ENCODE measurements at places on chromosomes 12 and 14. TPM values are rescaled to one million over a fixed set of nuclear protein-coding genes. Genes with fewer than 3 reads are reported as not detected.

DNA sequence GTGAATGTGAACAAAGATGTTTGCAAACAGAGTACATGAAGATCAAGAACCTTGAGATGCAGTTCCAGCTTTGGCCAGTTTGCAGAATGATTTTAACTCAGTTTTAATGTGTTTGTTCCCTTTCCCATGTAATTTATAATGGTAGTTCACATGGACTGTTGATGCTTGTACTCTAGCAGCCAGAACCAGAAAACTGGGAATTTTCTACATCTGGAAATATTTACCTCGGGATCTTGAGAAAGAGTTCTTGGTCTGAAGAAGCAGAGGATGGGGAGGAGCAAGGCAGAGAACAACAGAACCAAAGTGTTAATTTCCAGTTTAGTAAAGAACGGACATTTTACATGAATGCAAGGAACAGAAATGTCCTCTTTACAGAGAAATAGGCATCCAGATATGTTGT lies 37.0 kb upstream of the PMCH start:
- no peak overlapping the region for H3K4me3 ChIP-seq
- no peak overlapping the region for H3K27ac ChIP-seq
- DNase-seq = no peak
- no peaks in the 10 kb centered on the region for H3K36me3 ChIP-seq
- H3K4me1 ChIP-seq = no peaks in the 10 kb centered on the region

AMDHD1 gene
- 4.0 TPM for total RNA-seq

DNA sequence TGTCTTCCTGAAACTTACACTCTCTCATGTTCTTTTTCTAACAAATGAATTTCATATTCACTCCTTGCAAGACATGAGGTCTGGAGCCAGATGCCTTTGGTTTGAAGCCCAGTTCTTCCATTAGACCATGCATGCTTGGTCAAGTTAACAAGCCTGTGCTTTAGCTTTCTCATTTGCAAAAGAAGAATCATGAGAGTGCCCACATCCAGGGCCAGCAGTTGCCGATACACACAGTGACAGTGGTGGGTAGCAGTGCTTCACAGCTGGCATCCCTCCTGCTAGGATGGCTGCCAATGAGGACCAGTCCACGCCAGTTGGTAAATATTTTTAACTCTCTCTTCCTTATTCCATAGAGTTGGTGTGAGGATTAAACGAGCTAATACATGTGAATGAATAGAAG lies 163.1 kb downstream of the PHLDA1 start:
- H3K4me1 ChIP-seq = no peaks in the 10 kb centered on the region
- H3K27ac ChIP-seq = no peak overlapping the region
- DNase-seq = no peak
- no peak overlapping the region for H3K4me3 ChIP-seq
- no peaks in the 10 kb centered on the region for H3K27me3 ChIP-seq

SERPINA6 gene
- not detected for total RNA-seq

- no peaks in the 10 kb centered on the region for H3K27me3 ChIP-seq
- H3K36me3 ChIP-seq = no peaks in the 10 kb centered on the region
- H3K27ac ChIP-seq = no peak overlapping the region
- H3K4me3 ChIP-seq = no peak overlapping the region
These were observed 121.5 kb downstream of the ASCL4 start for GRCh38 chr12:107895966-107896365.

DNA sequence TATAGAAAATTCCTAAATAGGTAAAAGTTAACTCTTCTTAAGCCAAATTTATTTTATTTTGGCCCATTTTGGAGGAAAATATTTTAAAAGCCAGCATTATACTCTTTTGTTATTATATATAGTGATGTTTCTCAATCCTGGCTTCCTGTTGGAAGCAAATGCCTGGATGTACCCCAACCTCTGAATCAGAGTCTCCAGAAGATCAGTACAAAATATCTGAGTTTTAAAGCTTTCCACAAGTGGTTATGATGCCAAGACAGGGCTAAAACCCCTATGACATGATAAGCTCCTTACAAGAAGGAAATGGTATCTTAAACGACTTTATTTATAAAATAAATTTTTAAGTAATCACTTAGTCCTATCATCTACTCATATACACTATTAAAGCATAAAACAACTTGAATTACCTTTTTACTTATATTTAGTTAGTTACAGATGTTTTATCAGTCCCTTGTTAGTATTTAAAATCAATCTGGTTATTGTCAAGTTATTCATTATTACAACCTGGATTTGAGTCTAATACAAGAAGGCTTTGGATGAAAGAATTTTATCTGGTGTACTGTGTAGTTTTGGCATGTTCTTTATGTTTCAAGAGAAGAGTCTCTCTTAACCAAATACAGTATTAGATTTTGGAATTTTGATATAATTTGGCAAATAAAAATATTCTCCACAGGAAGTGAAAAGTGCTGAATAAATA lies 238.1 kb downstream of the SLC2A13 start:
- H3K36me3 ChIP-seq = no peaks in the 10 kb centered on the region
- no peaks in the 10 kb centered on the region for H3K4me1 ChIP-seq
- H3K27ac ChIP-seq = no peak overlapping the region
- DNase-seq = no peak

KRT71 gene
- total RNA-seq = 0.12 TPM

- H3K4me1 ChIP-seq = no peaks in the 10 kb centered on the region
- H3K27me3 ChIP-seq = no peaks in the 10 kb centered on the region
- DNase-seq = no peak
- H3K36me3 ChIP-seq = no peaks in the 10 kb centered on the region
- no peak overlapping the region for H3K27ac ChIP-seq
These were observed 167.5 kb downstream of the KCNC2 start for GRCh38 chr12:75042125-75042524.

TSPAN11 gene
- 2.7 TPM for total RNA-seq
